ENCODE measurements at places on chromosomes 4 and X.

DNA sequence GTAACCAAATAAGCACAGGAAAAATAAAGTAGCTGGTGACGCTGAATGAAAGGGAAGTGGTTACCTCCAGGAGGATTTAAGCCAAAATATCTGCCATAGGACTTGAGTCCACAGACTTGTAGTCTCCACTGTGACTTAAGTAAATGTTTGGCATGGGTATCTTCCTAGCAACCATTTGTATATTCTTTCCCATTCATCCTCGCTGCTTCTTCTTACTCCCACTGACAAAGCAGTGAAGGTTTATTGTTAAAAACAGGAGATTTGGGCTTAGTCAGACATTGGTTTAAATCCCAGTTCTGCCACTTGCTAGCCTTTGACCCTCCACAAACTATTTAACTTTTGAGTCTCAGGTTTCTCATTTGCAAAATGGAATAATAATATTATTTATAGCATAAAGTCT is 22.3 kb downstream of the COL4A6 start:
- DNase-seq = no peak

DNA sequence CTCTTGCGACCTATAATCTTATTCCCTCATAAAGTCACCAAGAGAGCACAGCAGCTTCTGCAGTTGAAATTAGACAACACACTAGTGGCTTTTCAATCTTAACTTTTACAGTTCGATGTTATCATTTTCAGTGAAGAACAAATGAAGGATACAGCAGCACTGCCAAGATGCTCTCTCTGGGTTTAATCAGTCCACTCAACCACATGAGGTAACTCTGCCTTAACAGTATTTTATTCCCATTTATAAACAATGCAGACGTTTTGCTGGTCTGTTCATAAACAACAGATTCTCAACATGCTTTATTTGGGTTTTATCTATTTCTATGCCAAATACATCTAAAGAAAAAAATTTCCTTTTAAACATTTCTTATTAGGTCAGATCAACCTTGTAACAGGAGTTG is 646.0 kb upstream of the FAM241A start:
- no peak for DNase-seq

DNA sequence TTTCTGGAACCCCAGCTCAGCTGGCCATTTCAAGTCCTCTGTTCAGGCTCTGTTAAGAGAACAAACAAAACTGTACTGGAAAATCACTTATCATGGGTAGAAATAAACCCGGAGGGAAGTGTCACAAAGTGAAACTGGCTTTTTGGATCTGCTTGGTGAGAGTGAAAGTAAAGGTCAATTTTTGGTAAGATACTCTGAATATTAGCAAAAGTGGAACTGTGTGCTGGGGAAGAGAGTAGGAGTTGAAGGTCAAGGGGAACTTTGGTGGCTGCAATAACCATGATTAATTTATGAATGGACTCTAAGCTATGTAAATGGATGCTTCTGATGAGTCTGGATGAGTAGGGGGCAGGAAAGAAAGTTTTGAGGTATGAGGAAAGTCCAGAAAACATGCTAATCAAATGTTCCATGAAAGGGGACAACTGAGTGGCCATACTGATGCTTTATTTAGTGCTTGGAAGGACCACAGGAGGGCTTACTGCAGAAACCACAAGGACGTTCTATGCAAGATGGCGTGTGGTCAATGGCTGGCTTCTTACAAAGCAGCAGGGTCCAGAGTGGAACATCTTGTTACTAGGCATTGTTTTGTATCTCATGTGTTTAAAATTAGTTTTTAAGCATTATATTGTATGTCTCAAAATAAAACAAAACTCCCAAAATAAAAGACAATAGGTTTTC is 36.8 kb upstream of the TNIP3 start:
- no peak for DNase-seq

- peak; percentile 52 for DNase-seq
Observed at GRCh38 chrX:19625612-19626011, 110.3 kb upstream of the MAP3K15 start.

GRCh38 chr4:111943796-111944203 is 201.5 kb upstream of the FAM241A start:
- no peak for DNase-seq

DNA sequence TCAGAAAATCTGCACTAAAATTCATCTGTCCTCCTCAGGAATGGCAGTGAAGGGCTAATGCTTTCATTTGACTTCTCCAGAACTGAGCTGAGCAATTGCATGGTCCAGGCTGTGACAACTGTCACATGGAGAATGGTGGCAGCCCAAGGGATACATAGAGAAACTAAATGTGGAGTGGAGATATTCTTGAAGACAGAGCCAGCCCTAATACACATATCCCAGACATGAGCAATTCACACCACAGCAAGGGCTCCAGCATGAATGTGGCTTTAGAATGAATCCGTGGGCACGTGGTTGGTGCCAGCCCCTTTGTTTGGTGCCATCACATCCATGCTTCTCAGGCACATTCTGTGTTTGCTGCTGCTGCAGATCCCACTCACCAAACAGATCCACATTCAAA is 121.6 kb upstream of the MXRA5 start:
- no peak for DNase-seq

DNA sequence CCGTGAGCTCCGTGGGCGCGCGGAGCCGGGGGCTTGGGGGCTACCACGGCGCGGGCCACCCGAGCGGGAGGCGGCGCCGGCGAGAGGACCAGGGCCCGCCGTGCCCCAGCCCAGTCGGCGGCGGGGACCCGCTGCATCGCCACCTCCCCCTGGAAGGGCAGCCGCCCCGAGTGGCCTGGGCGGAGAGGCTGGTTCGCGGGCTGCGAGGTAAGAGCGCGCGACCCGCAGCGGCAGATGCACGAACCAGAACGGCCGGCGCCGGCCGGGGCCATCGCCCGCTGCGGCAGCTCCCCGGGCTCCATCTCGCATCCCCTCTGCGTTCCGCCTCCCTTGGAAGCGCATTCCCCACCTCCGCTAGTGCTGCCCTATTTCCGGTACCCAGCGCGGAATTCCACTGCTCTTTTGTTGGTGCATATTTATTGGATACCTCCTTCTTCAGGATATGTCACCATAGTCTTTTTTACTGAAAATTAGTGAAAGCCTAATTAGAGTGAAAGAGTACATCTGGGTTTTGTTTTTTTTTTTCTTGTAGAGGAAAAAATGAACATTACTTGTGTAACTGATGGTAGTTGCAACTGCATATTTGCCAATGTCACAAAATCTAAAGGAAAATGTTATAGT is 797 bp downstream of the PKD2 start:
- peak; percentile 35 for DNase-seq

DNA sequence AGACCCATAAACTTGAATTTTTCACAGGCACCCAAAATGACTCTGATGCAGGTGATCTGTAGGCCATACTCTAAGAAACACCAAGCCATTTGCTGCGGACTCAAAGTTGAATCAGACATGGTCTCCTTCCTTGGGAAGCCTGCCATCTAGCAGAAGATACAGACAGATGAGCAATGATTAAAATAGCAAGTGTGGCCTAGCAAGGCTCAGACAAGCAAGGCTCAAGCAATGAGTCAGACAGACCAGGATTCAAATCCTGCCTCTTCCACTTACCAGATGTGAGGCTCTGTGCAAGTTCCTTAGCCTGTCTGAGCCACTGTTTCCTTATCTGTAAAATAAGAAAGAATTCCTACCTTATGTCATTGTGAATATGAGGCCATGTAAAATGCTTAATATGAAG is 2.3 kb downstream of the CCDC149 start:
- no peak for DNase-seq

DNA sequence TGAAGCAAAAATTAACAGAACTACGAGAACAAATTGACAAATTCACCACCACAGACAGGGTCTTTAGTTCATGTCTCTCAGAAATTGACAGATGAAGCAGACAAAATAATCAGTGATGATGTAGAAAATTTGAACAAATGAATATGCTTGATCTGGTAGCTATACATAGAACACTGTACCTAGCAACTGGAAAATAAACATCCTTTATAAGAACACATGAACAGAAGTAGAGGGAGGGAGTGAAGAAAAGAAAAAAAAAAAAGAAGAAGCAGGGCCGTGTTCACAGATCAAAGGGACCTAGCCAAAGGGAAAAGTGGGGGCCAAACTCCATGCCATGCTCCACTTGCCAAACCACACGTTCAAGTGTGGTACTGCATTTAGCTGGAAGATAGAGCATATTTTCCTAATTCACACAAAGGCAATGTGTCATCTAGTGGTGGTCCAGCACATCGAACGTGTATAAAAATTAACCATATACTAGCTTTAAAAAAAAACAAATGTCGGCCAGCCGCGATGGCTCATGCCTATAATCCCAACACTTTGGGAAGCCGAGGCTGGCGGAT is 5.6 kb upstream of the THOC2 start:
- no peak for DNase-seq

- no peak for DNase-seq
Observed at GRCh38 chr4:53541577-53542206, 49.6 kb downstream of the LNX1 start.

DNA sequence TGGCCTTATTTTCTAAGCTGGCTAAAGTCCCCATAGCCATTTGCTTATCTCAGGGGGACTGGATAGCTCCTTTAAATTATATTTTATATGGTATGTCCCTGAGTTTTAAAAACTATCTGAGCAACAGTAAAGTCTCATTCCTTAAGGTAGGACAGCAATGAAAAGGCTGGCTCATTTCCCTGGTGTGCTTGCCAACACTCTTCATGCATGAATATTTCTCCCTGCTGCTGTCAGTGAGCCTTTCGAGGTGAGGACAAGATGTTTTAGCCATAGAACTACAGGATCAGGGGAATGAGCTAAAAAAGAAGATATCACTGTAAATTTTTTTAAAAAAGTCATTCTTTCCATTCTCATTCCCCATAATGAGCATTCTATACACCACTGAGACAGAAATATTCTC is 427.3 kb upstream of the FAM241A start:
- no peak for DNase-seq

DNA sequence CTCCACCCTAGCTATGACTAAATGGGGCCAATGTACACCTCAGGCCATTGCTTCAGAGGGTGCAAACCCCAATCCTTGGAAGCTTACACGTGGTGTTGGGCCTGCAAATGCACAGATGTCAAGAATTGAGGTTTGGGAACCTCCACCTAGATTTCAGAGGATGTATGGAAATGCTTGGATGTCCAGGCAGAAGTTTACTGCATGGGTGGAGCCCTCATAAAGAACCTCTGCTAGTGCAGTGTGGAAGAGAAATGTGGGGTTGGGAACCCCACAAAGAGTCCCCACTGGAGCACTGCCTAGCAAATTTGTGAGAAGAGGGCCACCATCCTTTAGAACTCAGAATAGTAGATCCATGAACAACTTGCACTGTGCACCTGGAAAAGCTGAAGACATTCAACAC is 284.1 kb downstream of the ANTXR2 start:
- no peak for DNase-seq

GRCh38 chr4:7430965-7431695 is 3.6 kb downstream of the PSAPL1 start:
- no peak for DNase-seq

- DNase-seq = no peak
Observed at GRCh38 chr4:89661173-89661899, 175.6 kb downstream of the SNCA start.

- no peak for DNase-seq
Observed at GRCh38 chr4:173024203-173024602, 144.4 kb upstream of the GALNT7 start.

DNA sequence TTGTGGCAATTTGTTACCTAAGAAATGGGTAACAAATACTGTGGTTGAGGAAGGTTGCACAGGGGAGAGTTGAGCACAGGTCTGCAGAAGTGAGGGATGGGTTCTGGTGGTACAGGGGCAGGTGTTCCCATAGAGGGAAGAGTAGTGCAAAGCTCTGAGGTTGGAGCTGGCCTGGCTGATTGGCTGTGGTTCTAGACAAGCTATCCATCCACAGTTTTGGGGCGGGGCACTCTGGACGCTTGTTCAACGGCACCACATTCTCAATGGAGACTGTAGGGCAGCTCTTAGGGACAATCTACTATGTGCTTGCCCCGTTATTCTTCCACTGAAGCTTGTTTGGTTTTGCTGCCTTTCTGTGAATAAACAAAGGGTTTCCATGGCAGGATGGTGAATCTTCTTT is 35.4 kb downstream of the NAT8L start:
- DNase-seq = no peak

DNA sequence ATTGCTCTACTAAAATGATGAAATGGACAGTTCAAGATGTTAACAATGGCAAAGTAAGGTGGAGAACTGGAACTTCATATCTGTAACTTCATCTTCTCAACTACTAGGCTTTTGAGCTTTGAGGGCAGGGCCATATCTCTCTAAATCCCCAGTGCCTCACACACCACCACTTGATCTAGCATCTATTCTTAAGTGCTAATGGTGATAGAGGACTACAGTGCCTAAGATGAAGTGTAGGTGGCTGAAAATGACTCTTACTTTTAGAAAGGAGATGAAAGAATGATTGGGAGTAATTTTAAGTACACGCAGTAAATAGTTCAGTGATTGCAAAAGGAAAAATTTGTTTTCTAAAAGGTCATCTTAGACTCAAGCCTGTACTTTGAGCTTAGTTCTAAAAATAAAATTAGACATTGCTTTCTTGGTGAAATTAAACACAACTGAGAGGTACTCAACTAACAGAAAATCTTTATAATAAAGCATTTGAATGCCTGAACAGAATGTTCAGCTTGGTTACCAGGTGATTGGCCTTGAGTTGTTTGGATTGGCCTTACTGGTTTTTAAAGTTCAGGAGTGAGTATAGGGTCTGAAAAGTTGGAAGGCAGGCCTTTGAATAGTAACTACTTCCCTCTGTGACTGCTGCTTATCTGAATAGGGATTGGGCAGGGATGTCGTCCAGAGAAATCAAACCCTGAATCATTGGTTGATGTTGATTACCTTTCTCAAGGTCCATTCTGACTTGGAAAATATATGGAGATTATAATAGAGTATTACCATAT is 45.4 kb downstream of the DIAPH2 start:
- no peak for DNase-seq

GRCh38 chr4:154406018-154406795 is 85.4 kb downstream of the DCHS2 start:
- no peak for DNase-seq

- no peak for DNase-seq
Observed at GRCh38 chrX:10089378-10089795, 67.4 kb upstream of the CLCN4 start.

DNA sequence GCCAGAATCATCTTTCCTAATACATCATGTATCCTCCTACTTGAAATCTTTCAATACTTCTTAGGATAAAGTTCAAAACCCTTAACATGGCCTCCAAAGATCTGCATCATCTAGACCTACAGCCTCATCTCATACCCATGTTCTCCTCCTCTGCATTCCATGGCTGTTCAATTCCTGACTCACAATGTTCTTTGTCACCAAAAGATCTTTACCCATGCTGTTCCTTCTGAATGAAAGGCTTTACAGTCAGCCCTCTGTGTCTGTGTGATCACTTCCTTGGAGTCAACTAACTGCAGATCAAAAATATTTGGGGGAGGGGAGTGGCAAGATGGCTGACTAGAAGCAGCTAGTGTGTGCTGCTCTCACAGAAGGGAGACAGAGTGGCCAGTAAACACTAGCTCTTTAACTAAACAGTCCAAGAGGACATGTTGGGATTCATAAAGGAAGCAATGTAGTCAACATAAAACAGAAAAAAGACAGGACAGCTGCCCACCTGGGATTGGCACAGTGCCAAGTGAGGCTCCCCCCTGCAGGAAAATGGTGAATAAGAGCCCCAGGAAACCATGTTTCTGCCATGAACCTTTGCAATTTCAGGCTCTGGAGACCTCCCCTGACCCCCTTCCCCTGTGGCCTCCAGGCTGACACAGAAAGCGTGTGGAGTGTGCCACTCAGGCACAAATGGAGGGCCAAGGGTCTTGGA is 31.9 kb downstream of the CBR4 start:
- no peak for DNase-seq

GRCh38 chr4:110480746-110481271 is 4.9 kb downstream of the ENPEP start:
- DNase-seq = no peak
